ENCODE measurements at places on chromosomes 5 and 9.

- no peak for DNase-seq
Observed at GRCh38 chr9:20805766-20806165, 121.7 kb downstream of the FOCAD start.

- DNase-seq = no peak
Observed at GRCh38 chr9:70060883-70061507, 17.3 kb downstream of the MAMDC2 start.

- DNase-seq = no peak
Observed at GRCh38 chr5:91103353-91104061, 279.6 kb downstream of the ARRDC3 start.

DNA sequence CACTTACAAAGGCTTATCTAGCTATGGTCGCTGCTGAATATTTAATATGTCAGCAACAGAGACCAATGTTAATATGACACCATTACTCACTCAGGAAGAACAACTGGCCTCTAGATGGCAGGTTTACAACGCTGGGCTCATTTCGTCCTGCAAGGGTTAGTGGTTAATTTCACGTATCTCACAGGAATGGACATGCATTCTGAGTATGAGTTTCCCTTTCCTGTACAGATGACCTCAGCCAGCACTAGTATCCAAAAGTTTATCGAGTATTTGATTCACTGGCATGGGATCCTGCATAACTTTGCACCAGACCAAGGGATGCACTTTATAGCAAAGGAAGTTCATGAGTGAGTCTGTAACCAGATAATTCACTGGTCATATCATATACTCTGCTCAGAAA, 8.7 kb upstream of the TRPC7 start:
- no peak for DNase-seq

DNA sequence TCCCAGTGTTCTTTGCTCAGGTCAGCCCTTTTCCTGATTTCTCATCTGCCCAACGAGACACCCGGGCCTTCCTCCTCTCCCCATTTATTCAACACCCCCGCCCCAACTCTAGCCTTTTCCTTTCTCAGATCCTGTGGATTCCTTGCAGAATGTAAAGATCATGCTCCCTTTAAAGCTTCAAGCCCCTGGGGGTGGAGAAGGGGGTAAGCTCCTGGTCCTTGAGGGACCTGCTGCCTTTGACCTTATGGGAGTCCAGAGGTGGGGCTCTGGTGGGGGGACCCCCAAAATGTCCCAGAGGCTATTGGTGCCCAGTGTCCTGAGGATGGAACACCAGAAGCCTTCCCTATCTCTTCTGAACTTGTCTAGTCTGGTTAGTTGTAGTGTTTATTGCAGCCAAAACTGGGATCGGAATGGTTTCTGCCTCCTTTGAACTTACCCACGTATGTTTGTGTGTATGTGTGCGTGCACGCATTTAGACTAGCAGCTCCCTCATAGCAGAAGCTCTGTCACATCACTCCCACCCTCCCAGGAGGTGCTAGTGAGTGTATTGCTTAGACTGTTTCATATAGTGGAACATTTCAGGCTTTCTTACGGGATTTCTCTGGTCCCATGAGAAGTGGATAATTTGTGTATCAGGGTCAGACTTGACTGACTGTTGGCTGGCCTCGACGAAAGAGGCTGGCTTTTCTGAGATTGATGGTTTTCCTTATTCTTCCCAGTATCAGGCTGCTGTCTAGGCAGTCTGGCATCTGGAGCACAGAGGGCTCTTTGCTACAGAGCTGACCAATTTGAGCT, 1.1 kb downstream of the GALNT10 start:
- no peak for DNase-seq

- no peak for DNase-seq
Observed at GRCh38 chr9:82332774-82333152, 344.2 kb downstream of the SPATA31D1 start.

DNA sequence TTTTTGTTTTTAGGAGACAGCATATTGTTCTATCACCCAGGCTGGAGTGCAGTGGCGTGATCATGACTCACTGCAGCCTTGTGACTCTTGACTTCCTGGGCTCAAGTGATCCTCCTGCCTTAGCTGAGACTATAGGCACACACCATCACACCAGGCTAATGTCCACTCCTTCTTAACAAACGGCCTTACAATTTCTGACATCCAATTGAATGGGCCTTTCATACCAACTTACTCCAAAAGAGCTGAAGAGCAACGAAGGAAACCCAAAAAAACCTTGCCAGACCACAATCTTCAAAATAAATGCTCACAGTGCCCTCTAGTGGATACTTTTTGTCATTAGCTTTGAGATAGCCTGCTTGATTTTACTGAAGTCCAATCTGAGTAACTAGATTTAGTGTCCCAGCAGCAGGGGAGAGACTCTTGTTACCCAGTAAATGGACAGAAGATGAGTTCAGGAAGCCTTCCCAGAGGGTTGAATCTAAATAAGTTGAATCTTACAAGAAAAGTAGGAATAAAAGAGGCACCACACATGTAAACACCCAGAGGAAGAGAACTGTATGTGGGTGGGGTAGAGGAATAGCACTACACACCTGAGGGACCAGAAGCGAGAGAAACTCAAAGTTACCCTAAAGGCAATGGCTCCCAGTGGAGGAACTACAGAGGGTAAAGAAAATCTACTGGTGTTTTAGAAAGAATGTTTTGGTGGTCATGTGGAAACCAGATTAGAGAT, 9.3 kb downstream of the ZNF622 start:
- DNase-seq = no peak

GRCh38 chr5:159330131-159330800, at the start of gene IL12B:
IL12B (minus strand) TSS chr5:159330487; CDS start chr5:159326782, 3,705 bp downstream.
- DNase-seq = no peak

DNA sequence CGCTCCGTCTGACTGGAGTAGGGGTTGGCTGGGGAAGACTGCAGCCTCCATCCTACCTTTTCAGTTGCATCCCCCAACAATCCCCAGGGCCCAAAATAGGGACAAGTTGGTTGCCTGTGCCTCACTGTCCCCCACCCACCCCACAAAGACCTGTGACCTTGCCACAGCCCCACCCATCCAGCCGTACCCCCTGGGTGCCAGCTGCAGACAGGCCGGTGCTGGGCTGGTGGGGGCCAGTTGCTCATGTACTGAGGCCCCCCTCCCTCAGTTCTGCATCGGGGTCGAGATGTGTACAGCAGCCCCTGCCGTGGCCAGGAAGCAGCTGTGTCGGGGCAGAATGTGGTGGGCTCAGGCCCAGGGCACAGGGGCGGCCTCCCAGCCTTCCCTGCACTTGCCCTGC, 374 bp downstream of the LCNL1 start:
- DNase-seq = no peak

GRCh38 chr9:134619983-134620661, 21.5 kb upstream of the COL5A1 start:
- no peak for DNase-seq

DNA sequence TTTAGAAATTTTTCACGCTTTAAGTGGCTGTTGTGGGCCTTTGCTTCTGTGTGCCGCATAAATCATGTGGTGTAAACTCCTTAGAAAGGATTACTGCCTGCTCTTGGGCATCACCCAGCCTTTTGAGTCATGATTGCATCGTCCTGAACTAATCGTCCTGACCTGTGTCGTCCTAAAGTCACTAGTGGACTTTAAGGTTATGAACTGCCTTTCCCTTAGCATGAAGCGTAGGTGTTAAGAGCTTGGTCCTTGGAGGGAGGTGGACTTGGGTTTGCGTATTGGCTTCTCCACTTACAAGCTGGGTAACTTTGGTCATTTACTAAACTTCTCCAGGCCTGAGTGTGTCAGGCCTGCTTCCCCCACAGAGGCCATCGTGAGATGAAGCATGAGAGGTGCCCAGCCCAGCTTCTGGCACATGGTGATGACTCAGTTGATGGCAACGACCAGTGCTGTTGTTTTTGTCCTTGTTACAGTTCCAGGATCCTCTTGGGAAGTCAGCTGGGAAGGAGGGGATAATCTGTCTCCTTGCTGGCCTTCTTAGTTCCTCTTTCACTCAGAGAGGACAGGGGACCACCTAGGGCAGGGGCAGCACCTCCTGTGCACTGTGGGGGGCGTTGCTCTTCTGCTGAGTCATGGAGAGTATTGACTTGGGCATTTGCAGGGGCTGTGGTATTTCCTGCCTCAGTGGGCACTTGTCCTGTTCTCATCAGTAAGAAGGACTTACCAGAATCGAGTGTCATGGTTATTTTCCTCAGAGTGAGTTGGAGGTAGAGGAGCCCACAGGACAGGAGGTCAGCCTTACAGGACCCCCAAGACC, 54.2 kb upstream of the NCS1 start:
- DNase-seq = no peak

DNA sequence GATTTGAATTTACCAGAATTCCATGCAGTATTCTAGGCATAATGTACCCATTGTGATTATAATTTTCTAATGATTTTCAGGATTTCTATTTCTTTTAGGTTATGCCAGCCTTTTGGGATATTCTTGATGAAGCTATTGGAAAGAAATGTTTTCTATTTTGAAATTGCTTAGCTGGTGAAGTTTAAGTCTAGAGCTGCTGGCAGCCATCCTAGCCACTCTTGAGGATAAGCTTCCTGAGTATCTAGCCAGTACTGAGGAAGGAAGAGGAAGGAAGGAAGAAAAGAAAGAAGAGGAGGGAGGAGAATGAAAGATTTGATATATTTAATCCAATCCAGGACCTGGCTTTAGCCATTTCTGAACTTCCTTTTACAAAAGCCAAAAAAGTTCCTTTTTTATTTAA, 142.1 kb upstream of the DAB2 start:
- DNase-seq = no peak

DNA sequence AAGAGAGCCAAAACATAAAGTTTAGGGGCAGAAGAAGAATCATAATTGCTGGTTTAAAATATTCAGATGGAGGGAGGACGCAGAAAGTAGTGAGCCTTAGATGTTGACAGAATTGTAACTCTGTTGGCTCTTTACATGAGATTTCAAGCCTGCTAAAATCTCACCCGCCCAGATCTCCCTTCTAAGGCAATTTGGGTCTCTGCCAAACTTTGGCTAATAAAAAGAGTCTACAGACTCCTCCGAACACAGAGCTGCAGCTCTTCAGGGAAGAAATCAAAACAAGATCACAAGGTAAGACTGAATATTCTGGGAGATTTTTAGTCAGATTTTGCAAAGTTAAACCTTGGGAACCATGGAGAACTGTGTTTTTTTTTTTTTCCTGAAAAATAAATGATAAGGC, at the start of gene IL33:
Gene IL33 (plus strand): TSS at position 246 of the 400 bp plus-strand sequence. CDS start 25,888 bp downstream, outside the sequence.
- DNase-seq = no peak

- no peak for DNase-seq
Observed at GRCh38 chr9:123058834-123059233, 25.4 kb downstream of the GPR21 start.

GRCh38 chr5:76099286-76099702, 16.1 kb downstream of the SV2C start:
- DNase-seq = no peak

DNA sequence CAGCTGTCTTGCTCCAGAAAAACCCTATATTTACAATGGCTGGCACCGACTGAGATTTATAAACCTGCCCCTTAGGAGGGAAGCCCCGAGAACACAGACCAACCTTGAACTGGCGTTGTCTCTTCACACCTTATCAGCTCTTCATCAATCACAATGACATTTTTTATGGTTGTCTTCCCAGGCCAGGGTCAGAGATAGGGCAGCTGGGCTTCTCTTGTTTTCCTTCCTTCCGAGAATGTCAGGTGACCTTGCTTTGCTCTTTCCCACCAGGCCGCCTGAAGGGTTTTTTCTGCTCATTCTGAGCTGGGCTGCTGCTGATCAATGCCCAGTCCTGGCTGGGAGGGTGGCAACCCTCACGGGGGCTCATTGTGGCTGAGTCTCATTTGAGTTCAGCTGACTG, 619.1 kb downstream of the CCDC171 start:
- DNase-seq = no peak

DNA sequence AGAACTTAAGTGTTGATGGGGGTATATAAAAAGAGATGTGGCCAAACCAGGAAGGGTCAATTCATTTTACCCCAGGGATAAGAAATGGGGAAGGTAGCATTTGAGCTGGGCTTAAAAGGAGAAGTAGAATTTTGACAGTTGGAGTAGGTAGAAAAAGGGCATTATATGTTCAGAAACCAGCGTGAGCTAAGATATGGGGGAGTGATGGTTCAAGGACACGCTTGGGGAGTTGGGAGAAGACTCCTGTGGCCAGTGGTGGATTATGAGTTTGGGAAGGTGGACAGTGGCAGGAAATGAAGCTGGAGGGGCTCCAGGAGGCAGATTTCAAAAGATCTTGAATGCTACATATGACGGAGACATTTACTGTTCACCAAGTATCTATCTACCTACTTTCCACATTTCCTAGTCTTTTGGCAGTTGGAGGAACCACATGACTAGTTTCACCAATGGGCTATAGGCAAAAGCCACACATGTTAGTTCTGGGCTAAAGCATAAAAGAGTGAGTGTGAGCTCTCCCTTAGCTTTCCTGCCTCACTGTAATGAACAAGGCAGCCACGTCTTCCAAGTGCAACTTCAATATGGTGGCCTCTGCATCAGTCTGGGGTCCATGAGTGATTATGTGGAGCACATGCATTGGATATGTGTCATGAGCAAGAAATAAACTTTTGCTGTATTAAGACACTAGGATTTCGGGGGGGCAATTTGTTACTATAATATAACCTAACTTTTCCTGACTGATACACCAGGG, 15.7 kb upstream of the GSN start:
- no peak for DNase-seq

GRCh38 chr5:71887680-71888079, 168.6 kb downstream of the CARTPT start:
- peak; percentile 9 for DNase-seq

DNA sequence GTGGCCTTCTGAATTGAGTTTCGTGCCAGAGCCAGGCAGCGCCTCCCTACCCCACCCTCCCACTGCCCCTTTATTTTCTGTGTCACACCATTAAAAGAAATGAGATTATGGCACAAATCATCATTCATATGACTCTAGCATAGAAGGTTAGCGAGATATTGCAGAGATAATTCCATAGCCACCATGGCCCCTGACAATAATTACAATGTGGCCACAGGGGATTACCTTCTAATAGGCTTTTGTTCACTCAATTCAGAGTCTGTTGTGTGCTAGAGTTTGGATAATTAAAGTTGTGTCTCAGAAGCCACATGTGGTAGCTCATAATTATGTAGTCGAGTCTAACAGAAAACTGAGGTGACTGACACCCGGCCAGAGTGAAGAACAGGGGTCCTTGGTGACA, 428.1 kb downstream of the ARHGEF28 start:
- no peak for DNase-seq

- no peak for DNase-seq
Observed at GRCh38 chr9:27337236-27337635, 40.3 kb upstream of the EQTN start.

- no peak for DNase-seq
Observed at GRCh38 chr5:97135868-97136267, 6.5 kb downstream of the LIX1 start.

- DNase-seq = no peak
Observed at GRCh38 chr9:133958756-133959155, 33.4 kb downstream of the VAV2 start.

- no peak for DNase-seq
Observed at GRCh38 chr5:35651002-35651756, 33.5 kb downstream of the SPEF2 start.

GRCh38 chr5:125891061-125891725, 532.0 kb upstream of the GRAMD2B start:
- DNase-seq = no peak

DNA sequence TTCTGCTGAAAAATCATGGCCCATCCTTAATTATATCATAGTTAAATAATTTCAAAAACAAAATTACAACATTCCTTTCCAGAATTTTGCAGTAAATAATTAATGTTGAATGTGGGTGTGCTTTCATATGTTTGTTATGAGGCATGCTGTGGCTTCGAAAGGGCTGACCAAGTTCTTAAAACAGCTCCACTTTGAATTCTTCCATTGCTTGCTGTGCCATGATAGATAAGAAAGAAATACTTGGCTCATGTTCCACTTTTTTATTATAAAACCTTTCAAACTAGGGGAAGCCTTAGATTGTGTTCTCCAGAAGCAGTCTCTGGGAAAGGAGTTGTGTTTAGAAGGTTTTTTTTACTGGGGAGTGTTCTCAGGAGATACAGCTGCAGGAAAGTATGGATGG, 1278.7 kb upstream of the DMAC1 start:
- no peak for DNase-seq

Data from NCI-H1048 (cell line).